Memory B cell (primary cell): ENCODE measurements at places on chromosomes 5 and 9.

GRCh38 chr9:112332977-112333638 is at the start of gene PTBP3:
PTBP3 (minus strand) TSS chr9:112333619; CDS start chr9:112297865, 35,754 bp downstream.
- DNase-seq: peak; percentile 80

- no peak for DNase-seq
Measured at GRCh38 chr5:75439276-75439675, 72.2 kb downstream of the CERT1 start.

DNA sequence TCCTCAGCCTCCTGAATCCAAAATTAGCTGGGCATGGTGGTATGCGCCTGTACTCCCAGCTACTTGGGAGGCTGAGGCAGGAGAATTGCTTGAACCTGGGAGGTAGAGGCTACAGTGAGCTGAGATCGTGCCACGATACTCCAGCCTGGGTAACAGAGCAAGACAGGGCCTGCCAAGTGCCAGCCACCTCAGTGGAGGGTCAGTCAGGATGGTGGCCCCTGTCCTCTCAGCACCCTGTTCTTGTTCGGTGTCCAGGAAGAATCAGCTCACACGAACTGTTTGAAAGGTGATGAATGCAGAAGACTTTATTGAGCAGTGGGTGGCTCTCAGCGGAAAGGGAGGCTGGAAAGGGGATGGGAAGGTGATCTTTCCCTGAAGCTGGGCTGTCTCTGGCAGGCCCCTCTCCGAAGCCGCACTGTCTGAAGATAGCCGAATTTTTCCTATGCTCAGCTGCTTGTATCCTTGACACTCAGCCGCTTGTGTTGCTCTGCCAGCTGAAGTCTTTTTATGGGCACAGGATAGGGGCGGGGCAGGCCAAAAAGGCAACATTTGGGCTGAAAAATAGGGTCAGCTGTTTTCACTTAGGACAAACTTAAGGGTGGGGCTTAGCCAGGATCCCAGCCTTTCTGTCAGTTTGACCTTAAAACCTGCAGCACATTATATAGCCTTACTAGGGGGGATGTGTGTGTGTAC is 50.9 kb downstream of the UBE2R2 start:
- no peak for DNase-seq

DNA sequence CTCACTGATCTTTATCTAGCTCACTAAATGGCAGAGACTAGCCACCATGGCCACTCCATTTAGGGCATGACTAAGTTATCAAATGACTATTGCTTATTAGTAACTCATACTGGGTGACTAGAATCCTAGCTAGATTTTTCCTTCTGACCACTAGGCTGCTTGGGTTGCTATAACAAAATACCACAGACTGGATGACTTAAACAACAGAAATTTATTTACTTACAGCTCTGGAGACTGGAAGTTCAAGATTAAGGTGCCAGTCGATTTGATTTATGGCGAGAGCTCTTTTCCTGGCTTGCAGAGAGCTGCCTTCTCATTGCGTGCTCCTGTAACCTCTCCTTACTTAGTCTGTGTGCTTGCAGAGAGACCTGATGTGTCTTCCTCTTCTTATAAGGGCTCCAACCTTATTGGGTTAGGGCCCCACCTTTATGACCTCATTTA is 55.0 kb upstream of the APC start:
- DNase-seq: no peak

DNA sequence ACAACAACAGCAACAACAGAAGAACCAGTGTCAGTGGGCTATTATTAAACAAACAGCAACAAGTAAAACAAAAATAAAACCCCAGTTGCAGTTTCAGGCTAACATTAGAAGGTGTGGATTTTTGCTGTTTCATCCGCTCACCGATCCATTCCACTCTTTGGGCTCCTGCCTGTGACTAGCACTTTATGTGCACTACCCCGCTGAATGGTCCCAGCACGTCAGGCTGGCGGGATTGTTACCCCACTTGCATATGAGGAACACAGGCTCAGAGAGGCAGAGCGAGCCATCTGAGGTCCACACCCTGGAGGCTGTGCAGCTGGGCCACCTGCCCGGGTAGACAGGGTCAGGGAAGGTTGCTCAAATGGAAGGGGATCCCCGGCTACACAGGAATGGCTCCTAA is 26.0 kb downstream of the NSG2 start:
- no peak for DNase-seq

DNA sequence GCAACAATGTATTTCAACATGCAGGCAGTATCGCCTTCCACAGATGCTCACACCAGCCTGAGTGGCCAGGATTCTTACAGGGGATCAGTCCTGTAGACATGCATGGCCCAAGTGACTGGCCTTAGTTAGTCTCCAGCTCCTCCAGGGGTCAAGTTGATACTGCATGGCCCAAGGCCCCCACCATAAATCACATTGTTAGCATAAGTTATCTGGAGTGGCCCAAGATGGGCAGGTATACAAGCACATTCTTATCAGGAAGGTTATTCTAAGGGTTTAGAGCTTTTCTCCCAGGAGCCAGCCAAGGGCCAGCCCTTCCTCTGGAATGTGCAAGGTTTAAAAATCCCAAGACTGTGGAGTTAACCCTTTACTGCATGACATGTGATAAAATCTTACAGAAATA is 230.9 kb upstream of the NFIL3 start:
- DNase-seq: no peak
